ENCODE measurements at places on chromosomes 12 and 14.

- DNase-seq = no peak
These were observed 5.4 kb downstream of the KIF26A start for GRCh38 chr14:104143521-104144452.

DNA sequence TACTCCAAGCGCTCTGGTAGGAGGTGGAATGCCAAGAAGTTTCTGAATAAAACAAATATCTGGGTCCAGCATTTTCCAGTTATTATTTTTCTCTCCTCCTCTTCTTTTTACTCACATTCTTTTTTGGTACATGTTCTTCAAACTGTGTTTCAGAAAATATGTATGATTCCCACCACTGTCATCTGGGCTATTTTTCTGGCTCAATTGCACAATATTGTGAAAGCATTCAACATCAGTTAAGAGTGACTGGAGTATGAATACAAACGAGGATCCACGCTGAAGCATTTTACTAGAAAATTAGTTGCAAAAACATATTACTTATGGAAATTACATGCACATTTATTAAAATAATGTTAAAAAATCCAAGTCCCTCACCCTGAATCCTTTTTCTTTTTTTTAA, 61.5 kb downstream of the KCNMB4 start:
- peak; percentile 73 for DNase-seq

DNA sequence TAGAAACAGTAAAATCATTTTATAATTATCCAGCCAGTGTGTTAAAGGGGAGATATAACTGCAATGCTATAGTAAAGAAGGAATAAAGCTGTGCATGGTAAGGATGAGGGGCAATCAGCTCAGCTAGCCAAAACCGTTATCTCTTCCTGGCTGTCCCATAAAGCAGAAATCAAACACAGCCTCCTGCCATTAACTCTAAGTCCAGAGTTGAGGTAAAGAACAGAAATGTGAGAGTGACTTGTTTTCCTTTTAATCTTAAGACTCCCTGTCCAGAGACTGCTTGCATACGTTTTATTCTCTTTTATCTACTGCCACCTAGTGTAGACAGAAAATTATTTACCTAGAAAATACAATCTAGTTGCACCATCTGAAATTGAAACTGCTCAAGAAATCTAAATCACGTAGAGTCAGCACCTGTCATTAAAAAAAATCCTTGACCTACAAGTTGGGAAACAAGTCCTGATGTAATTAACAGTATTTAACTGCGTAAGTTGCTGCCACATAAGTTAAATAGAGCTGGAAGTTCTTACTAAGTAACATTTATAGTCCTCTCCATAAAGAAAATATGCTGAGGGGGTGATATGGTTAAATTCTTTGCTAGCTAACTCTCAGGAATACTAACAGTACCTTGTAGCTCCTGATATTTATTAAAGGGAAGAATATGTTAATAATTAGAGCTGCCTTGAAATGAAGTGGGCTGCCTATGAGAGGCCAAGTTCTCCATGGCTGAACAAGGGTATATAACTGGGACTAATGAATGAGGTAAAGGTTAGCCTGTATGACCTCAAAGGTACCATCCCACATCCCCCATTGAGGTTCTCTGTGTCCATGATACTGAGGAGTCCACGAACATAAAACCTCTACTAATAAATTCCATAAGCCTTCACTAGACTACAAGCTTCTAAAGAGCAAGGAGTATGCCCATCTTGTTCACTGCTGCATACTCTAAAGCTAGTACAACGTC, 62.7 kb downstream of the GALNT4 start:
- peak; percentile 79 for DNase-seq

GRCh38 chr14:95679998-95680735, 6.1 kb upstream of the TCL1B start:
- no peak for DNase-seq

DNA sequence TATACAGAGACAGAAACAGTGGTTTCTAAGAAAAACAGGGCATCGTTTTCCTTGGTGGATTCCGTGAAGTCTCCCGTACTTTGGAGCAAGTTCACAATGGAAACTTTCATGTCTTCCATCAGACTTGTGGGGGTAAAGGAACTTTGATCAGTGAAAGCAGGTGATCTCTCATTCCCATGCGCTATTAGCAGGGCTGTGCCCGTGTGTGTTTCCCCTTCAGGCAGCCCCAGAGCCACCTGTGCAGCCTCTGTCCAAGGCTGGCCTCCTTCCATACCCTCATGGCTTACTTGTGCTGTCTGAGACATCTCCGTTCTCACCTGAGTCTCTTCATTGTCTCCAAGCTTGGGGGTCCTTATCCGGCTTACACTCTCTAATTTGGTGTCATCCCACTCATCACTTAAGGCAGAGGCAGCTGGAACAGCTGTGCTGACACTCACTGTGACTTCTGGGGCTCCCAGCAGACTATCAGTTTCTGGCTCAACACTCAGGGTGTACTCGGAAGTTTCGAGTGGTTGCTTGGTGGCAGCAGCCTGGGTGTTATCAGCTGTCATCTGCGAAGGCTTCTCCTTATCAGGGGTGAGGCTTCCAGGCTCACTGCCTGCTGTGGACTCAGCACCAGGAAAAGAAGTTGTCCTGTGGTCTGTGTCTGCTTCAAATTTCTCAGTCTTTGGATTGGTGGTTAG, 13.8 kb downstream of the ARMH4 start:
- no peak for DNase-seq

- DNase-seq = peak; percentile 90
These were observed 3.7 kb downstream of the UNC119B start for GRCh38 chr12:120713861-120714482.

DNA sequence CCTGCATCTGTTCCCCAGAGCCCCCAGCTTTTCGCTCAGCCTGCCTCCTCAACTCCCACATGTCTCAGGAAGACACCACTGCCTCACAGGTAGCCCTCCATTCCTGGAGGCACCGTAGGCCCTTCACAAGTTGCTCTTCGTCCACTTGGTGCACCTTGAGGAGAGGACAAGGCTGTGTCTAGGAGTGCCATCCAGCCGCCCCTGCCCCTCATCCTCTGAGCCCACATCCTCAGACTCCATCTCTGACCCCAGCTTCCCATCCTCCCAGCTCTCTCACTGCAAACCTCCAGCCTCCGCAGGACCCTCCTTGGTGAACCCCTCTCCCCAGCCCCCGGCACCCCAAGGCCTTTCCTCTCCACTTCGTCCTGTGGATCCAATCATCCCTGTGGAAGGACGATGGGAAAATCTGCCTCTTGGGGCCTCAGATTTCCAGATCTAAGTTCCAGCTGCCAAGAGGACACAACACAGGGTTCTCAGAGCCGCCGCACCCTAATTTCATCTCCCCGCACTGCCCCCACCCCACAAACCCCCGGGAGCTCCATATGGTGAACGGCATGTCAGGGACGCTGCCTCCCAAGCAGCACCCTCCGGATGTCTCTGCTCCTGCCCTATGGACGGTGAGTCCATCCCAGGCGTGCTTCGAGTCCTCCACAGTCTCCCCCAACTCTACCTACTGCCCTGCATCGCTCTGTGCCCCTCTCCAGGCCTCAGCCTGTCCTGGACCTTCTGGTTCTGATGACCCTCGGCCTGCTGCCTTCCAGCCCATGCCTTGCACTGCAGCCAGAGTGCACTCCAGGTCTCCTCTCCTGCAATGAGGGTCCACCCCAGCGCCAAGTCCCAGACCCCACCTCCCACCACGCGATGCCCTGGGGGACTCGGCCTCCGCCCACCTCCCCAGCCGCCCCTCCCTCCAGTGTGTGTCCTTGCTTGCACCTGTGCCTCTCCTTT, 314.1 kb upstream of the DIO3 start:
- no peak for DNase-seq

GRCh38 chr12:80190001-80190400, 90.7 kb downstream of the OTOGL start:
- no peak for DNase-seq

- DNase-seq = peak; percentile 90
These were observed 66.0 kb downstream of the TMTC3 start for GRCh38 chr12:88207921-88208620.

GRCh38 chr12:51067771-51068170, 15.6 kb downstream of the CSRNP2 start:
- DNase-seq = no peak

DNA sequence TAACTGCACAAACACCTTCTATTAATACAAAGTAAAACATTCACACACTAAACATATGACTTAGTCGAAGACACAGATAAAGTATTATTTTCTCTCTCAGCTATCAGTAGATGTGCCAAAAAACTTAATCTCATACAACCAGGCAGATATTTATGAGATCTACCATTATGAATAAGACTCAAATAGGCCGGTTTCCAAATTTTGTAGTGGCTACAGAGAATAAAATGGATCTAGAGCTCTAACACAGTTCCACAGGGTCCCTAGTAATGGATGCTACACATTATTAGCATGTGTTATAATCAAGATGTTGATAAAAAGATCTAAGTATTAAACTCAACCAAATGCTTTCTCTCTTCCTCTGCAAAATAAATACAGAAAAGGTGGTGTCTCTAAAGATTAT, 10.4 kb downstream of the SAV1 start:
- peak; percentile 52 for DNase-seq

DNA sequence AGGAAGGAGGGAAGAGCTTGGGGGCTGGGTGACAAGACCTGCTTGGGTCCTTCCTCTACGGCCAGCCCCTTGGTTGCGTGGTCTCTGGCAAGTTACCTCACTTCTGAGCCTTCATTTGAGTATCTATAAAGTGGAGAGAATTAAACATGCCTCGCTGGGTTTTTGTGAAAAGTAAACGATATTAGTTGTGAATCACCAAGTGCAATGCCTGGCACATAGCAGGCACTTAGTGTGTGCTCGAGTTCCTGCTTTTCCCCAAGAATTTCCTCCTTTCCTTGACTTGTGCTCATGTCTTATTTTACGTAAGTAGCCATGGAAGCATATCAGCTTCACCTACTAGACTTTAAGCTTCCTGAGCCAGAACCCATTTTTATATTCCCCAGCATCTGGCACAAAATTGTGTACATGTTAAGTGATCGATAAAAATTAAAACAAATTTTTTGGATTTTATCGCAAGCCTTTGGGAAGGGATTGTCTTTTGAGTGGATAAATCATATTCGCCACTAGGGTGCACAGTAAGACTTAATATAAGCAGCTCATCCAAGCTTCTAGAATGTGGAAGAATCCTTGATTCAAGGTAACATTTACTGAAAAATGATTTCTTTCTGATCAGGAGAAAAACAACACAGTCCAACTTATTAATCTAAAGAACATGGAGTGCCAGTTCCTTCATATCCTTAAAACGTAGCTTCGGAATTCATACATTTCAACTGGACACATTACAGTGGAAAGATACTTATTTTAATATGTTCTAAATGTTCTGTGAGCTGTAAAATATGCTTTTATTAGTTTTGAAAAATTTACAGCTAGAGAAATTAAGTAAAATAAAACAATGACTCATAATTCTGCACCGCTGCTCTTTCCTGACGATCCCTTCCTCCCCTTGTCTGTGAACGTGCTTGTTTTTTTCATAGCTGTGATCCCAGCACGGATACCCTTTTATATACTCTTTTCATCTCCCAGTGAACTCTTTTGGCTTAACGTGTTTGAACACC, 62.0 kb downstream of the SLC25A47 start:
- peak; percentile 81 for DNase-seq

- no peak for DNase-seq
These were observed 164 bp downstream of the KIF21A start for GRCh38 chr12:39442831-39443080.

DNA sequence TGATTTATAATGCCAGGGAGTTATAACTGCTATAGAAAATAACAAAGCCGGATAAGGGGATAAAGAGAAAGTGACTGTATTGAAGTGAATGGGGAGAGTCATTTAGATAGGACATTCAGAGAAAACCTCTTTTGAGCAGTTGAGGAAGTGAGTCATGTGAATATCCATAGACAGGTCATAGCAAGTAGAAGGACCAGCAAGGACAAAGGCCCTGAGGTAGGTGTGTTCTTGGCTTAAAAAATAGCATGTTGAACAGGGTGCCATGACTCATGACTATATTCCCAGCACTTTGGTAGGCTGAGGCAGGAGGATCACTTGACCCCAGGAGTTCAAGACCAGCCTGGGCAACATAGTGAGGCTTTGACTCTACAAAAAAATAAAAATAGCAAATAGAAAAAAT, 51.5 kb upstream of the RAP1B start:
- DNase-seq = peak; percentile 28

DNA sequence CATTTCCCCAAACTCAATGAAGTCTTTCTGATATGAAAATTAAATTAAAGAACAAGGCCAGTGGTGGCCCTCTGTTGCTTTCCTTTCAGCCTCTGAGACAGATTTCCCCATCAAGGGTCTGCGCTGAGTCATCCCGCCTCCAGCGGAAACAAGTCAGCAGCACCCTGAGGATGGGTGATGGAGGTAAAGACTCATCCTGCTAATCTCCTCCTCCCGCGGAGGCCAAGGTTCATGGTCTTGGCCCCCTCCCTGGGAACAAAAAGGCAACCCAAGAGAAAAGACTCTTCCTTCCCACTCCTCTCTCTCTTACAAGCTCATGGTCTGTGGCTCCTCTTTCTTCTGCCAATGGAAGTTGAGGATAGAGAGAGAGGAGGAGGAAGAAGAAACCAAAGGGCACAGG, 9.0 kb upstream of the NUMB start:
- DNase-seq = peak; percentile 87

DNA sequence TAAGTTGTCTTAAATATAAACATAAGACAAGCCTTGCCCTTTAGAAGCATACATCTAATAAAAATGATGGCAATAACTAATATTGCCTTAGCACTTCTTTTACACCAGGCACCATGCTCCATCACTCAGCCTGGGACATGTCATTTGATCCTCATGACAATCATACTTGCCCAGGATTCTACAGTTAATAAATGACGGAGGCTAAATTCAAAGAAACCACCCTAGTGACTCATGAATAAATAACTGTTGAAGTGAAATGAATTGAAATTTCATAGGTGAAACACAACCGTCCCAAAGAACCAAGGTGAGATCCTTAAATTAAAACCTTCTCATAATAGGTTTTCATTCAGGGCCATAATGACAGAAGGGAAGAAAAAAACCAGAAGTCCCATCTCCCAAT, 89.5 kb downstream of the GRIN2B start:
- no peak for DNase-seq

DNA sequence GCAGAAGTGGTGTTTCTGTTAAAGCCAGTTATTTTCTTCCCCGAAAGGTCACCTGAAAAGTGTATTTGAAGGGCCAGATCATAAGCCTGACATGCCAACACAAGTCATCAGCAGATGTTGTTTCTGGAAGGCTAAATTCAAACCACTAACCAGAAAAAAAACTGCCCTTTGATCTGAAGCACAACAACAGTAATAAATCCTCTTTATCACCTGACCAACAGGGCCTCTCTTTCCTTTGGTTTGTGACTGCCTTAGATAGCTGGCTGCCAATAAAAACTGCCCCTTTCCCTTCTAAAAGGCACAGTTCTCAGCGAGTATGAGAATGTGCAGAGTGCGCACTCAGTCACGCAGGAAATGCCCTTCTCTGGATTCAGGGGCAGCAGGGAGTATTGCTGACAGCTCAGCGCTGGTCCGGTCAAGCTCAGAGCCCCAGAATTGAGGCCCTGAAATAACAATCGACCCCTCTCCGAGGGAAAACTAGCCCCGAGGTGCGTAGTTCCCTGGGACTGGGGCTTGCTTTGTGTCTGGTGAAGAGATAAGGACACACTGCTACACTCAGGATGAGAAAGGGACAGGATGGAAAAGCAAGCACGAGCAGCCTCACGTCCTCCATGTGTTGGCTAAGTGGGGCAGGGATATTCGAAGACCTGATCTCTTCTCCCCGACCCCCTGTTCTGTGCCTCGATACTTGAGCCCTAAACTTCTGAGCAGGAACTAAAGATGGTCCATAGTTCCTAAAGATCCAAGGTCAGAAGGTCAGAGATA, 184.2 kb upstream of the GZMB start:
- DNase-seq = no peak

GRCh38 chr14:76083796-76084765, 67.6 kb upstream of the GPATCH2L start:
- DNase-seq = no peak

- DNase-seq = no peak
These were observed 84.5 kb upstream of the EGLN3 start for GRCh38 chr14:34035177-34035933.

GRCh38 chr12:53558631-53559030, 51.3 kb upstream of the NPFF start:
- DNase-seq = no peak

Measured in GM23248 (cell line).